Stimulated activated CD4-positive, alpha-beta T cell treated with anti-CD3 and anti-CD28 coated beads, Interleukin-1b, Interleukin-23, amount 100 ng/mL, for 48 hours (primary cell): ENCODE measurements at places on chromosomes 4 and X.

GRCh38 chr4:613126-613525, 12.2 kb upstream of the PDE6B start:
- DNase-seq, result no peak

GRCh38 chrX:44019911-44020310, 46.7 kb upstream of the NDP start:
- peak; percentile 1 for DNase-seq

GRCh38 chr4:156825074-156825473, 146.5 kb downstream of the PDGFC start:
- DNase-seq, result no peak

DNA sequence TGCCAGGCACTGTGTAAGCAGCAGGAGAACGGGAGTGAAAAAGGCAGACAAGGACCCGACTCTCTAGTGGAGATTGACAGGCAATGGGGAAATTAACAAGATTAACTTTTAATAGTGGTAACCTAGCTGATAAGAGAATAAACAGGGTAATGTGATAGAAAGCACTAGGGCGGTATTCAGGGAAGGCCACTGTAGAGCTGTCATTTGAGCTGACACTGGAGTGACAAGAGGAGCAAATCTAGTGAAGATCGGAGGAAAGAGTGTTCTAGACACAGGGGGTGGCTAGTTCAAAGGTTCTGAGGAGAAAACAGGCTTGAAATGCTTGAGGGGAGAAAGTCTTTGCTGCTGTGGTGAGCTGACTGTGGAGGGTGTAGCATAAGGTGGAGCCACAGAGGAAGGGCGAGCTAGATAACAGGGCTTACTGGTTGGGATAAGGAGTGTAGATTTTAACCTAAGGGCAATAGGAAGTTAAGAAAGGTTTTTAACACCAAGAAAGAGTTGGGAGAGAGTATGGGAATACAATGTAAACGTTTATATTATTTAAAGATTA, 122.8 kb downstream of the SLC10A7 start:
- DNase-seq, result no peak

- no peak for DNase-seq
These were observed 5.0 kb downstream of the OPRPN start for GRCh38 chr4:70402762-70403161.

DNA sequence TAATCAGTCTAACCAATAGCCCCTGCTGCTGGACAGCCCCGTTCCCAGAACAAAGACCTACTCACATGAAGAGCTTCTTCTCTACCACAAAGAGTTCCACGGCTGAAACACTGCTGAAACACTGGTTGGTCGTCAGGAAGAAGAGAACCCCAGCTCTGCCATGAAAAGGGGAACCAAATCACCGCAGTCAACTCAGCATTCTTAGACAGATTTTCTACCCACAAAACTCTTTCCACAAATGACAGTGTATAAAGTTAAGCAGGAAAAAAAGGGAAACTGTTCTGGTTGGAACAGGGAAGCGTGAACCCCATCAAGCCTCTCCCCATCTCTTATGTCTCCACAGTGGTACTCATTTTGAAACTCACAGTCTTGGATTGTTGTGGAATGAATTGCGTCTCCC, 57.3 kb downstream of the ABCG2 start:
- DNase-seq, result no peak
